CD14-positive monocyte (primary cell): ENCODE measurements at places on chromosomes 1 and 21. TPM values are rescaled to one million over a fixed set of nuclear protein-coding genes. Genes with fewer than 3 reads are reported as not detected.

GRCh38 chr21:33789697-33790096, 125.9 kb downstream of the ATP5PO start:
- no peaks in the 10 kb centered on the region for H3K27me3 ChIP-seq
- no peaks in the 10 kb centered on the region for H3K4me1 ChIP-seq
- no peak for DNase-seq
- H3K27ac ChIP-seq = no peak overlapping the region
- H3K4me3 ChIP-seq = no peak overlapping the region

DNA sequence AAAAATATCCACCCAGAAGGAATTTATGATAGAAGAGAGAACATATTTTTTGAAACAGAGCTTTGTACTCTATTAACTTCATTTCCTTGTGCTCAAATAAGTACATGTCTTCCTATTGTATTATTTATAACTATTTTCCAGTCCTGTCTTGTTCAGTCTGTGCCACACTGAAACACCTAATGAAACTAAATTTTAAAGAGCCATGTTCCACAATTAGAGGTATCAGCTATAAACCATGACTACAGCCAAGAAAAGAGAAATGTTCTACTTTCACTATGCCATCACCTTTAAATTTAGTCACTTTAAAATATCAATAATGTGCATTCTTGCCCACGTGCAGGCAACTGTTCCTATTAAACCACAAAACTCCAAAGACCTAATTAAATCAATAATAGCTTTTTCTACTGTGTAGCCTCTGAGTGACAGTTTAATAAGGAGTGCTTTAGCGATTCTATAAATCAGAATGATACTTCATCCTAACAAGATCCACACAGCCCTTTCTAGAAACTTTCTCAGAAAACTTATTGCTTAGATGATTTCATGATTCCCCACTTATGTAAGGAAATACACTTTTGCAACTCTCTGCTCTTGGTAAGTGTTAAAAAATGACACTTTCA, 404.9 kb upstream of the CHRM3 start:
- no peaks in the 10 kb centered on the region for H3K36me3 ChIP-seq
- no peak overlapping the region for H3K27ac ChIP-seq
- DNase-seq = no peak
- H3K4me3 ChIP-seq = no peak overlapping the region
- H3K27me3 ChIP-seq = no peaks in the 10 kb centered on the region

DNA sequence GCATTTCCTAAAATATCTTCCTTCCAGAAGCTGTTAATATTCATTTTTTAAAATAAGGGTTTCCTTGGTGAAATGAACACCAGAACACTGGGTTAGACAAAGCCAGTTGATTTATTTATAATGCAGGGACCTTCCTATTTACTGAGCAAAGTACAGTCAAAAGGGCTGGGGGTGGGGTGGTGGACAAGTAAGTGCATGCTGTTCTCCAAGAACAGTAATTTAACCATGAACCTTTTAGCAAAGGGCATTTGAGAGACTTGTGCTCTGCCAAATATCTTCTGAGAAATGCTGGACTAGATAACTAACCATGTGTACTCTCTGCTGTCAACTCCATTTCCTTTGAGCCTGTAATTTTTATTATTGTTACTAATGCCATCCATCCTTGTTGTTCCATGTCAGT, 100.2 kb downstream of the OMA1 start:
- no peak for DNase-seq
- no peak overlapping the region for H3K27ac ChIP-seq
- H3K4me1 ChIP-seq = no peaks in the 10 kb centered on the region
- H3K27me3 ChIP-seq = no peaks in the 10 kb centered on the region

GRCh38 chr1:25647863-25648262, 31.3 kb downstream of the MAN1C1 start:
- H3K4me3 ChIP-seq = no peak overlapping the region
- peaks cover under 1% of the 10 kb centered on the region for H3K4me1 ChIP-seq
- DNase-seq = no peak
- H3K36me3 ChIP-seq = peaks cover 2% of the 10 kb centered on the region
- H3K27ac ChIP-seq = no peak overlapping the region

The IKBKE gene
- 40.7 TPM for polyA plus RNA-seq

- no peak overlapping the region for H3K27ac ChIP-seq
- DNase-seq = no peak
- H3K27me3 ChIP-seq = no peaks in the 10 kb centered on the region
- no peaks in the 10 kb centered on the region for H3K36me3 ChIP-seq
- no peak overlapping the region for H3K4me3 ChIP-seq
Observed at GRCh38 chr1:185864331-185864730, 130.1 kb downstream of the HMCN1 start.

DNA sequence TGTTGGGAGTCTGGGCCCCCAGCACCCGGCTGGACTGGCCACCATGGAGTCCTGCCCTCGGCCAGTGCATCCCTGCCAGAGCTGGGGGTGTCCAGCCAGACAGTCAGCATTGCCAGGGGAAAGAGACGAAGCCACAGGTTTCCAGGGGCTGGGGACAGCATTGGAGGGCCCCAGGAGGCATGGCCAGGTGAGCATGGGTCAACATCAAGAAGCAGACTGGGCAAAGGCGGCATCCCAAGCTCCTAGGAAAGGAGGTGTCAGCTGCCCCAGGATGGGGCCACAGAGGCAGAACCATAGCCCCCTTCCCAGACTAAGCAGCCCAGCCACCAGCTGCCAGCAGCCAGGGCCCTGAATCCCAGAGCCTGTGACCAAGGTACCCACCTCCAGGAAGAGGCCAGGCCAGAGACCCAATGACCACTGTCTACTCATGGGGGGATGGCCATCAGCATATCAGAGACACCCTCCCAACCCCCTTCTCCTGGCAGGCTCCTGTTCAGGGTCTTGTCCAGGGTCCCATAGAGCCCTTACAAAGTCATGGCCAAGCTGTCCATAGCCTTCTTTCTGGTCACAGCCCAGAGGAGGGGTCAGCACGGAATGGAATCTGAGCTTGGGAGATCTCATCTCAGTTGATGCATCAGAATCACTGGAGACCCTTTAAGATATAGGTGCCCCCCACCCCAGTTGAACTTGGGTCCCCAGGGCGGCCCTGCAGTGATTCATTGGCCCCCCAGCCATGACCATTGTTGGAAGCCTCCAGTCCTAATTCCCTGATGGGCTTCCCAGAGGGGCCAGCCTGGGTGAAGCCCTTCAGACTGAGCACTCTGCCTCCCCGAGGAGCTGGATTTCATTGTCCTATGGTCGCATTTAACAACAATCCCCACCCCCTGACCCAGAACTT, 32.5 kb downstream of the WNT3A start:
- H3K36me3 ChIP-seq = no peaks in the 10 kb centered on the region
- DNase-seq = no peak
- H3K4me3 ChIP-seq = no peak overlapping the region
- no peak overlapping the region for H3K27ac ChIP-seq
- H3K4me1 ChIP-seq = no peaks in the 10 kb centered on the region
- H3K27me3 ChIP-seq = peaks cover 11% of the 10 kb centered on the region

DNA sequence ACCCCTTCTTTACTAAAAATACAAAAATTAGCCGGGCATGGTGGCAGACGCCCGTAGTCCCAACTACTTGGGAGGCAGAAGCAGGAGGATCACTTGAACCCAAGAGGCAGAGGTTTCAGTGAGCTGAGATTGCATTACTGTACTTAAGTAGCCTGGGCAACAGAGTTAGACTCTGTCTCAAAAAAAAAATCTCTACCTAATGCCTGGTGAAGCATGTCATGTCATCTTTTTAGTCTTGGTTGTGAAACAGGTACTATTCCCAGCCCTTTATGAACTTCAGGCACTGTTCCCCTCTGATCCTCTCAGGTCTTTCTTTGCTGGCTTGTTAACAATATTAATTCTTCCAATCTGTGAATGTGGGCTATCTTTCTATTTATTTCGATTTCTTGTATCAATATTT, 22.1 kb downstream of the PRRC2C start:
- peak; percentile 10 for DNase-seq
- peaks cover under 1% of the 10 kb centered on the region for H3K36me3 ChIP-seq
- H3K4me1 ChIP-seq = no peaks in the 10 kb centered on the region
- H3K27ac ChIP-seq = no peak overlapping the region
- no peak overlapping the region for H3K4me3 ChIP-seq
- H3K27me3 ChIP-seq = no peaks in the 10 kb centered on the region

GRCh38 chr1:155860970-155861510, 1.7 kb downstream of the SYT11 start:
- peak overlapping the region; percentile 84 for H3K4me3 ChIP-seq
- H3K4me1 ChIP-seq = peaks cover 50% of the 10 kb centered on the region
- H3K27ac ChIP-seq = no peak overlapping the region
- H3K27me3 ChIP-seq = no peaks in the 10 kb centered on the region
- no peak for DNase-seq
